ENCODE measurements at places on chromosomes 7 and 10.

GRCh38 chr10:32795598-32796183 is 162.3 kb downstream of the ITGB1 start:
- peak; percentile 40 for DNase-seq

DNA sequence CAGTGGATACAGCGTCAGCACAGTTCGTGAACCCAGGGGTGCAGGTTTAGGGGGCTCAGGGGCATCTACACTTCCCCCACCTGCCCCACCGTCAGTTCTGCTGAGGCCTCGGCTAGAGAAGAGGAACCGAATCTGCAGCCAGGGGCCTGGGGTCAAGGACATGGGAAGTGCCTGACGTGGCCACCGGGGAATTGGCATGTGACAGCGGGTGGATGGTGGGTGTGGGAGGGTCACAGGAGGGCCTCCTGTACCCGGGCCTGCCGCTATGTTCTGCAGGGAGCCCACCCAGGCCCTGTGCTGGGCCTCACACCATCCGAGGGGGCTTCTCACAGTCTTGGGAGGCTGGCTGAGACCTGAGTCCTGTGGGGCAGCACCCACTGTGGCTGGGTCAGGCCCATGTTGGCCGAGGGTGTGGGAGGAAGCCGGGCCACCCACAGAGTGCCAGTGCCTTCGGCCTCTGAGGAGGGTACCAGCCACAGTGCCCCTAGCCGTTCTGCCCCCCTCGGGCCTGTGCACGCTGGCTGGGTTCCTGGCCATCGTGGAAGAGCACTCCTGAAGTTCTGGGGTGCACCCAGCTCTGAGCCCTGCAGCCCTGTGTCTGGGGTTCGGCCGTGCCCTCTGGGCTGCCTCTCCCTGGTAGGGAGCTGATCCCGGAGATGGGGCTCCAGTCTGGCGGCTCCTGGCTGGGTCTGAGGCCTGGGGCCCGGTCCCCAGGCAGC is 5.9 kb downstream of the TTYH3 start:
- DNase-seq, result no peak

DNA sequence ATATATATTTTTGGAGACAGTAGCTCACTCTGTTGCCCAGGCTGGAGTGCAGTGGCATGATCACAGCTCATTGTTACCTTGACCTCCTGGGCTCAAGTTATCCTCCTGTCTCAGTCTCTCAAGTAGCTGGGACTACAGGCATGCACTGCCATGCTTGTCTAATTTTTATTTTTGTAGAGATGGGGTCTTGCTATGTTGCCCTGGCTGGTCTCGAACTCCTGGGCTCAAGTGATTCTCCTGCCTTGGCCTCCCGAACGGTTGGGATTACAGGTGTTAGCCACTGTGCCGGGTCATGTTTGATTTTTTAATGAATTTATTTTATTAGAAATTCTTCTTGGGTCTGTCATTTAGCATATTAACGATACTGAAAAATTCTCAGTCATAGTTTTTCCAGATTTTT is 70.5 kb downstream of the TMEM270 start:
- no peak for DNase-seq

DNA sequence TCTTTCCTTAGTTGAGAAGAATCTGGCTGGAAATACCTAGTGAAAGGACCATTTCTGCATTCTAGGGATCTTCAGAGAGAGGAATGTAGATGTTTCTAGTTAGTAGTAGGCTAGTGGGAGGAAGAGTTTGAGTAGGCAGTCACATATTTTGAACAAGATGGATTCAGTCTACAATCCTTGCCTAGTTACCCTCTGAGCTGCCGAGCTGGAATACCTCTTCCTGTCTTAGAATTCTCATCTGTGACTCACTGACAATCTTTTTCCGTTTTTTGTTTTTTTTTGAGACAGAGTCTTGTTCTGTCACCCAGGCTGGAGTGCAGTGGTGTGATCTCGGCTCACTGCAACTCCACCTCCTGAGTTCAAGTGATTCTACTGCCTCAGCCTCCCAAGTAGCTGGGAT is 30.7 kb upstream of the PLPP4 start:
- DNase-seq, result no peak

Measured in ACHN (cell line).